ENCODE measurements at places on chromosomes 1 and 21.

GRCh38 chr1:35945327-35945726, 14.4 kb downstream of the AGO3 start:
- no peak overlapping the region for H3K4me3 ChIP-seq
- DNase-seq, result no peak
- no peaks in the 10 kb centered on the region for H3K4me1 ChIP-seq
- no peaks in the 10 kb centered on the region for H3K36me3 ChIP-seq
- H3K27me3 ChIP-seq, result no peaks in the 10 kb centered on the region

- no peak overlapping the region for H3K27ac ChIP-seq
- no peak for DNase-seq
- no peak overlapping the region for H3K4me3 ChIP-seq
These were observed 154.1 kb downstream of the TRABD2B start for GRCh38 chr1:47843059-47843458.

GRCh38 chr1:233744779-233745513, 131.0 kb downstream of the KCNK1 start:
- DNase-seq, result no peak
- no peak overlapping the region for H3K4me3 ChIP-seq

DNA sequence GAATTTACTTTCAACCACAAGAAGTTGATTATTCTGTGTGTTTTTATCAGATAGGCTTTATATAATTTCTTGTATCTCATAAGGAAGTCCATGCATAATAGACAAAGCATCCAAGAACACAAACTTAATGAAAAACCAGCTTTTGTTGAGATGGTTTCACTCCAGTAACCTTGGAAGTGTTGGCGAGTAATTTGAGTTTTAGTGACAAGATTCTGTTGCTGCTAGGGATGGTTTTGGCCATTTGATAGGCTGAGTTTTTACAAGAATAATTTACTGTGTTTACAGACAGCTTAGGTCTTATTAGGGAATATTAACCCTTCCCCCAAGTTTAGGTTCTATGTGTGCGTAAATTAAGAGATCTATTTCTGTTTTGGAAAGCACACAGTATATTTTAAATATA, 513.6 kb downstream of the USP25 start:
- no peak for DNase-seq
- no peaks in the 10 kb centered on the region for H3K36me3 ChIP-seq
- no peaks in the 10 kb centered on the region for H3K27me3 ChIP-seq
- no peak overlapping the region for H3K4me3 ChIP-seq
- no peaks in the 10 kb centered on the region for H3K4me1 ChIP-seq

DNA sequence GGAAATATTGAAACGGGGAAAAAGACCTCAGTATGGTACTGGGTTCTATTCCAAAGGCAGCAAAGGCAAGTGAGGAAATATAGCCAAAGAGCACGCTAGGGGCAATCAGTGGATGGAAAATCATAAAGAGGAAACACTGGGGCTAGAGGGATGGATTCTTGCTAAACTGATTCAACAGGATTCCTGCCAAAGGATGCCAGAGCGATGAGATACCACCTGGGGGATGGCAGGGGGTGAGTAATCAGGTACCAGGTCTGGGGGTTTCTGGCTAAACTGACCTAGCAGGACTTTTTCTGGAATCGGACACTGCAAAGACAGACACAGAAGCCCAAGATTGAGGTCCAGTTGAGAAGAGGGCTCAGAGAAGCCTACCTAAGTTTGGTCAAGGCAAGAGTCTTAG, 6.7 kb downstream of the CHI3L2 start:
- no peaks in the 10 kb centered on the region for H3K27me3 ChIP-seq
- no peaks in the 10 kb centered on the region for H3K36me3 ChIP-seq
- no peak overlapping the region for H3K27ac ChIP-seq
- H3K4me3 ChIP-seq, result no peak overlapping the region
- no peak for DNase-seq

GRCh38 chr1:197178998-197179397, 32.5 kb upstream of the ASPM start:
- H3K27ac ChIP-seq, result no peak overlapping the region
- H3K4me3 ChIP-seq, result no peak overlapping the region
- no peaks in the 10 kb centered on the region for H3K27me3 ChIP-seq
- peaks cover 38% of the 10 kb centered on the region for H3K36me3 ChIP-seq
- no peaks in the 10 kb centered on the region for H3K4me1 ChIP-seq
- no peak for DNase-seq

Measured in Panc1 (cell line).